Upper lobe of left lung (tissue), 6 donors: ENCODE measurements at places on chromosomes 4 and X.

DNA sequence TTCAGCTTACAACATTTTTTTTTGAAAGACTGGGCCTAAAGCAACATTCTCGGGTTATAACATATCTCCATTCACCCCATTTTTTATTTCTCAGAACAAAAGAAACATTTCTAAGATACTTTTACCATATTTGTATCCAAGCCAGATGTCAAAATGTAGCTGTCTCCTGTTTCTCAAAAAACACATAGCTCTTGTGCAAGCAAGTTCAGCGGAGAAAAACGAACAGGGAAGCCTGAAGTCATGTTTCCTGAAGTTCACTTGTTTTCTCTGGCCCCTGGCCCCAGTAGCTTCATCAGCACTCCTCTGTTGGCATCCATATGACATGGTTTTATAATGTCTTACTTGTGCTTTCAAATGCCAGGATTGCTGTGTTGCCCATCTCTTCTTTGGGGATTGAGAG, 218.2 kb downstream of the BANK1 start:
- no peak for DNase-seq

- no peak for DNase-seq
Observed at GRCh38 chr4:21749412-21749811, 199.2 kb downstream of the KCNIP4 start.

- no peak for DNase-seq
Observed at GRCh38 chrX:67724359-67725110, 180.7 kb downstream of the AR start.

DNA sequence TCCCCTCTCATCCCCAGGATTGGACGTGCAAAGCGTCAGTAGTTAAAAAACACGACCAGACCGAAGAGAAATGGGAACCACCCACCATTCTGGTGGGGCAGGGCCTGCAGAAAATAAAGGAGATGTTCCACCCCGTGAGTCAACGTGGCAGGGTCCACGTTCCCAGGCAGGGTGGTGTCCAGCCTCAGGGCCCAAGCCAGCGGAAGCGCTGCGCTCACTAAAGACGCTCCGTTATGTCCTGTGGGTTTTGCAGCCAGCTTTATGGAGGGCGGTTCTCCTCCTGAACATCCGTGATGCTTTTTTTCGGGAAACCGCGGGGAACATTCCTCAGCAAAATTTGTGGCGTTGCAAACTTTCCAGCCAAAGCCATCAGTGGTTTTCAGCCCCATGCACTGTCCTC, 93.4 kb upstream of the SHOX start:
- DNase-seq = no peak

DNA sequence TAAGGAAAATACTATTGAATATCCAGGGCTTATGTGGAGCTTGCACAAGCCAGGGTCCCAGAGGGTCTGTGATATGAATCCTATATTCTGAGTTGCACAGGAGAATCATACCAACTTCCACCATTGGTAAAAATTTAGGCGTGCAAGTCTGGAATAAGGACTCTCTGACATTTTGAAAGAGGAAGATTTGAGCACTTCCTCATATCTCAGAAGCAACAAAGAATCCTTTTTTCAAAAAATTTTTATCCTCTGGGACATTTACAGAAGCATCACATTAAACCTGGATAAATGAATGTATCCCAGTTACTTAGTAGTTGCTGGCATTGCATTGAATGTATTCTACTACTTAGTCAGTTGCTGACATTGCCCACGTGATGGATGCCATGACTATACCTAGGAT, 24.2 kb upstream of the CAMK2D start:
- DNase-seq = no peak
